Stimulated activated CD4-positive, alpha-beta T cell treated with anti-CD3 and anti-CD28 coated beads, TNF-alpha, amount 100 ng/mL, for 4 hours (primary cell): ENCODE measurements at places on chromosomes 7 and 10.

- no peak for DNase-seq
Observed at GRCh38 chr10:19902456-19902855, 86.2 kb downstream of the PLXDC2 start.

GRCh38 chr7:135253851-135254771, 20.5 kb downstream of the STRA8 start:
- DNase-seq: no peak

DNA sequence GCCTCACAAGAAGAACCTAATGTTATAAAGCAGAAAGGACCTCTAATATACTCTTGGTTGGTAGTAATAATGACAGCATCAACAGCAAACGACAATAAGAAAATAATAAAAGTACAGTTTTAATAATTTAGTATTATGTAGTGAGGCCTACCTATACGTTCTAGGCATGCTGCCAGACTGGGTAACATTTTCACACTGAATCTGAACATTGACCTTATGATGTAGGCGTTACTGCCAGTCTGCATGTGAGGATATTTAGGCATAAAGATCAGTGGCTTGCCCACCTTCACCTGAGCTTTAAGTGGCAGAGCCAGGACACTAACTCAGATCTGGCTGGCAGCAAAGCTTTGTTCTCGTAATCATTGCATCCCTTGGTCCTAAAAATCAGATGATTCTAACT, 2.5 kb downstream of the FGL2 start:
- DNase-seq: no peak

DNA sequence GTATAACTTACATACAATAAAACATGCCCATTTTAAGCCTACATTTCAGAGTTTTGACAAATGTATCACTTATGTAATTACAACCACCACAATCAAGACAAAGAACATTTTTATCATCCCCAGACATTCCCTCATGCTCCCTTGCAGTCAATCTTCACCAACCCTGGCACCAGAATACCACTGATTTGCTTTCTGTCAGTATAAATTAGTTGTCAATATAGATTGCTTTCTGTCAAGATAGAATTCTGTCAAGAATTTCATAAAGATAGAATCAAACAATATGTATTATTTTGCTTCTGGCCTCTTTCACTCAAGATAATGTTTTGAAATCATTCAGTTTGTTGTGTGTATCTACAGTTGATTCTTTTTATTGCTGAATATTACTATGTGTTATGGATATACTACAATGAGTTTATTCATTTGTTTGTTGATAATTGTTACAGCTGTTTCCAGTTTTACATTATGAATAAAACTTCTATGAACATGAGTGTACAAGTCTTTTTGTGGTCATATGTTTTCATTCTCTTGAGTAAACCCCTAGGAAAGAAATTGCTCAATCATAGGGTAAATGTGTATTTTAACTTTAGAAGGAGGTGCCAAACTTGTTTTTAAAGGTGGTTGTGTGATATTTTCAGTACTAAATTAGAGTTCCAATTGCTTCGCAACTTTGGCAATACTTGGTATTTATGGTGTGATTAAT, 56.9 kb downstream of the IFIT5 start:
- DNase-seq: no peak

DNA sequence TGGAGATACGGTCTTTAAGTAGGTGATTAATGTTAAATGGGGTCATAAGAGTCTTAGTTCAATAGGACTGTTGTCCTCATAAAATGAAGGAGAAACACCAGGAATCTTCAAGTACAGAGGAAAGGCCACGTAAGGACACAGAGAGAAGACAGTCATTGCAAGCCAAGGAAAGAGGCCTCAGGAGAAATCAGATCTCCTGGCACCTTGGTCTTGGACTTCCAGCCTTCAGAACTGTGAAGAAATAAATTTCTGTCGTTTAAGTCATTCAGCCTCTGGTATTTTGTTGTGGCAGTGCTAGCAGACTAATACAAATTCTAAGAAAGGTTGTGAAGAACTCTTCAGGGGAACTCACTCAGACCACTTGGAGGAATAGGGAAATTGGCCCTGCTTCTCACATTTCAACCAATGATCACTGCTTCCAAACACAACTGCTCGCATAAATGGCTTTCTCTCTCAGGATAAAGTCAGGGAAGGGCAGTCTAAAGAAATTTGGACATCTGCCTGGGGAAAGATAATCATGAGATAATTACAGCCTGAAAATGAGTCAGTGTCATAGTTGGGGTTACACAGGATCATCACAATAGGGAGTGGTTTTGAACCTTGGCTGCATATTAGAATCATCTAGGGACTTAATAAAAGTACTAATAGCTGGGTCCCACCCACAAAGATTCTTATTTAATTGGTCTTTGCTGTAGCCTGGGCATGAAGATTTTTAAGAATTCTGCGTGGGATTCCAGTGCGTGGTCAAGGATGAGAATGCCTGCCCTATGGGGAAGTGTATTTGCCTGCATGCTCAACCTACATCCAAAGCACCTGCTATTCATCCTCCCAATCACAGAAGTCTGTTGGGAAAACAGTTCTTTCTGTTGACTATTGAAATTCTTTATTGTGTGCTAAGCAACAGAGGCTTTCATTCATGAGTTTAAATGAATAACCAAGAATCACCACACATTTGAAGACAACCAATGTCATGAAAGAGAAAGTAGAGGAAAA, 310.6 kb upstream of the PLXDC2 start:
- no peak for DNase-seq

DNA sequence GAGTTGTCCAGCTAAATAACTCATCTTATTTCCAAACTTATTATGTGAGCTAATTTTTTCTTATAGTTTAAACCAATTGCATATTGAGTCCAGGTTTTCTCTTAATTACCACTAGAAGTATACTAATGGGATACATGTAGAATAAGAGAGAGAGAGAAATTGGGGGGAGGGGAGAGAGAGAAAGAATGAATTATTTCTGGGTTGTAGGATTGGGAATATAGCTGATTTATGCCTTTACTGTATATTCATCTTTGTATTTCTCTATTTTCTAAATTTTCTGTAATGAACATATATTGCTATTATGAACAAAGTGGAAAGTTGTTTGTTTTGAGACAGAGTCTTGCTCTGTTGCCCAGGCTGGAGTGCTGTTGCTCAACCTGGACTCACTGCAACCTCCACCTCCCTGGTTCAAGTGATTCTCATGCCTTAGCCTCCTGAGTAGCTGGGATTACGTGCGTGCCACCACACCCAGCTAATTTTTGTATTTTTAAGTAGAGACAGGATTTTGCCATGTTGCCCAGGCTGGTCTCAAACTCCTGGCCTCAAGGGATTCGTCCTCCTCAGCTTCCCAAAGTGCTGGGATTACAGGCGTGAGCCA, 26.1 kb upstream of the ITGB1 start:
- no peak for DNase-seq

DNA sequence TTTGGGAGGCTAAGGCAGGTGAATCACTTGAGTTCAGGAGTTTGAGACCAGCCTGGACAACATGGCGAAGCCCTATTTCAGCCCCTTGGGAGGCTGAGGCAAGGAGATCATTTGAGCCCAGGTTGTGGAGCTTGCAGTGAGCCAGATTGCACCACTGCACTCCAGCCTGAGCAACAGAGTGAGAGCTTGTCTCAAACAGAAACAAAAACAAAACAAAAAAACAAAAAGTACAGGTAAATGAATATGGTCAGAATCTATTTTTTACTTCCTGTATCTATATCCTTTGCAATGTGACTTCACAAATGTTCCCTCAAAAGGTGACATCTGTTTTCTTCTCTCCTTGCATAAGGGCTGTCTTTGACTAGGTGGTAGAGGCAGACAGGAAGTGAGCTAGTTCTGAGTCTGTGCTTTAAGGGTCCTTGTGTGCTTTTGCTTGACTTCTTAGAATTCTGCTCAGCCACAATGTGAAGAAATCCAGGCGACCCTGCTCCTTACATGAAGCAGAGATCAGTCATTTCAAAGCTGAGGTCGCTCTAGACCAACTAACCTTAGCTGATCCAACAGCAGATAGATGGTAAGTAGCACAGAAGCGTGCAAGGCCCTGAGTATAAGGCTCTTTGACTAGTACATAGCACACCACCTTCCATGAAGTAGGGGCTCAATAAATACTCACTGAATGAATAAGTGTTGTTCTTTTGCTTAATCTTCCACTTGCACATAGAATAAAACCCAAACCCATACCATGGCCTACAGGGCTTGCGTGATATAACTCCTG, 423.2 kb upstream of the PCDH15 start:
- no peak for DNase-seq

- DNase-seq: no peak
Observed at GRCh38 chr10:127890216-127890615, 2.5 kb downstream of the CLRN3 start.
